ENCODE measurements at places on chromosomes 4 and X.

GRCh38 chr4:117514391-117515175 is 429.2 kb upstream of the TRAM1L1 start:
- no peak for ATAC-seq

DNA sequence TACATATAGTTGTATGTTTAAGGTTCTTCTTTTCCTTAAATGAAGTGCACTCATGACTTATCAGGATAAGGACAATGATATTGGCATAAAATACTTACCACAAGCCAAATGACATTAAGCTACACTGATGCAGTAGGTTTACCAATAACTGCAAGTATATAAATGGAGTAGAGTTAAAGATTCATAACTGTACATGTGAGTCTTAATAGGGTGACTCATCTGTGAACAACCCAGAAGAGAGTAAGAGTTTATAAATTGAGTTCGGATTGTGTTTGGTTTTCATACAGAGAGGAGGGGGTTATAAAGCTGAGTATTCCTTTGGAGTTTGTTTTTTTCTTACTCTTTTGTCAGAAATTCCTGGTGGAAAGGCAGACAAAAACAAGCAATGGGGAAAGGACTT is 144.8 kb downstream of the TLL1 start:
- ATAC-seq = no peak

DNA sequence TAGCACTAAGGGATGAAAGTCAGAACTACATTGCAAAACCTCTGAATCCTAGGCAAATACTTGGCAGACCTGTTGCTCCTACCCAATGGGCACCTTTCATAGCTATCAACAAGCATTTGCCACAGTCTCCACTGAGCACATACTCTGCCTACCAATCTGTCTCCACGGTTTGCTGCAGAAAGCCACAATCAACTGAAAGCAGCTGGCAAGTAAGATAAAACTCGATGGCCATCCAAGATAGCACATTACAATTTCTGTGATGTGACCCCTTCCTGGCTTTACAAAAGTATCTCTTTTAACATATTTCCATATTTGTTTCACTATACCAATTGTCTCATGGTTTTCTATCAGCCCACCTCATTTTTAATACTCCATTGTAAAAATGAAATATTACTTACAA is 1060.5 kb upstream of the INTU start:
- no peak for ATAC-seq

GRCh38 chrX:108439426-108439942 is at the start of gene COL4A5:
COL4A5 (plus strand) TSS chrX:108439838; CDS start chrX:108440126, 288 bp downstream.
- ATAC-seq = peak; percentile 80

Measured in gastroesophageal sphincter (tissue), 4 donors.